ENCODE measurements at places on chromosomes 16 and 17.

GRCh38 chr17:75752802-75753513 is 12.0 kb downstream of the GALK1 start:
- no peak for DNase-seq

DNA sequence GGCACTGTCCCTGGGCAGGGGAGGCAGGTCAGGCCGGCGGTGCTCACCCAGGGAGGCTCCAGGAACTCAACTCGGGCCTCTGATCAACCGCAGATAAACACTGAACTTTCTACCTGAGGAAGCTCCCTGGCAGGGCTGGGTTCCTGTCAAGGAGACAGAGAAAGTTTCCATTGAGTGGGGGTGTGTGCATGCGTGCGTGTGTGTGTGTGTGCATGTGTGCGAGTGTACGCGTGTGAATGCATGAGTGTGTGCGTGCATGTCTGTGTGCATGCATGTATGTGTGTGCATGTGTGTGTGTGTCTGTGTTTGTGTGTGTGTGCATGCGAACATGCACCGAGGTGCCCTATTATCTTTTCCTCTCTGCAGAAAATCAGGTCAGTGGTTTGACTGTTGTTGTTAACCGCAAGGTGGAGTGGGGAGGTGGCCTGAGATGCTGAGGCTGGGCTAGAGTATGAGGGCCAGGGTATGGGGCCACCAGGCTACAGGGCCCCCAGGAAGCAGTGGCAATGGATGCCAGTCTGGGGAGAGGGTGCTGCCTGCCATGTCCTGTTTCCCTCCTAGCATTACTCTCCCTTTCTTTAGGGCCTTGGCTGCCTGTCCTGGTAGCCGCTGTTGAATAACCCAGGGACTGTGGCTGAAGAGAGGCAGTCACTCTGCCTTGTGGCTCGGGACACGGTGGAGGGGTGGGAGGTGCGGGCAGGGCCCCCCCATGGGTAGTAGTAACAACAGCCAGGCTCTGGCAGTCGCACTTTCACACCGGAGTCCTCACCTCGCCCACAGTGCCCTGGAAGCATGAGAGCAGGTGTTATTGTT is 24.0 kb downstream of the CCR7 start:
- DNase-seq, result no peak

- no peak for DNase-seq
Observed at GRCh38 chr16:17358846-17359245, 111.9 kb downstream of the XYLT1 start.

DNA sequence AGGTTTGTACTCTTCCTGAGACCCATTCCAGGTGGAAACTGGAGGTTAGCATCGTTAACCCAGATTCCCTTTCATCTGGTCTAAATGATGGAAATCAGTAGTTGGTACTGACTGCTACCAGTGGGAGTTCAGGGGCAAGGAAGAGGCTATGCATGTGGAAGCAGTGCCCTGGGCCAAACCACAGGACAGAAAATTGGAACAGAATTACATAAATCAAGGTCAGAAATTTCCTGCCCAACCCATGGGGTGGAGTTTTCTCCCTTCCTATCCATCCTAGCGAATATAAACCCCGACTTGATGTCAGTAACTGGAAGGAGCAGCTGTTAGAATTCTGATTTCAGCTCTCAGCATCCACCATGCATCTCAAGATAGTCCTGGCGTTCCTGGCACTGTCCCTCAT is at the start of gene AOC2:
AOC2 (plus strand) TSS at position 310 of the 400 bp plus-strand sequence; CDS start at position 357, 47 bp downstream.
- no peak for DNase-seq

GRCh38 chr17:56217921-56218320 is 64.6 kb downstream of the ANKFN1 start:
- no peak for DNase-seq
